ENCODE measurements at places on chromosomes 3 and 15. TPM values are rescaled to one million over a fixed set of nuclear protein-coding genes. Genes with fewer than 3 reads are reported as not detected.

DNA sequence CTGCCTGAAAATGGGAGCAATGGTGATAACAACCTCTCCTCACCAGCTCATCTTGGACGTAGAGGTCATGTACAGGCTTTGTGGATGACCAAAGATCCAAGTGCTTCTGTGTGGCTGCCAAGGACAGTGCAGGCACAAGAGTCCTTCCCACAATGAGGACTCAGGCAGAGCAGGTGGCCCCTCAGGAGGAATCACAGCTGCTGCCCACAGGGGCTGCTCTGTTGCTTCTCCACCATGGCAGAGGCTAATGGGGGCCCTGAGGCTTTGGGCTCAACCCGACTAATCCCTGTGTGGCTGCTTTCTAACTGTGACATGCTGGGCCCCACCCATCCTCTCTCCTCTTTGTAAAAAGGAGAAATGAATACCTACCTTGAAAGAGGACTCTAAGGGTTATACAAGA lies 58.1 kb upstream of the MRPS22 start:
- DNase-seq, result no peak

- DNase-seq, result no peak
Measured at GRCh38 chr15:33304924-33305323, 5.8 kb upstream of the RYR3 start.

DNA sequence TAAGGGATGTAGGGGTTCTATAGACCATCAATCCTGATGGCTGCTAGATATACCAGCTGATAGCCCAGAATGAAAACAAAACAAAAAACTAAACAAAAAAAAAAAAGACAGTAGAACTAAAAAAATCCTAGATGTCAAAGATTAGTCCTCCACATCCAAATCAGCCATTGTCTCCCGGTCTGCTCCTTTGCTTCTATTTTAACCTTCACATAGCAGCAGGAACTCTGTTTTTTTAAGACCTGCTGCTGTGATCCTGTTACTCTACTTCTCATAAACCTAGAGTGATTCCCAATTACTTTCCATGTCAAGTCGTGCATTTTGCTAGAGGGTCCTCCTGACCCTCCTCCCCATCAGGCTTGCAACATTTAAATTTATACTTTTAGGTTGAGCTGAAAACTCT lies 2.5 kb downstream of the IFT122 start:
- DNase-seq, result no peak

- DNase-seq, result no peak
Measured at GRCh38 chr3:27043328-27043955, 325.7 kb downstream of the NEK10 start.

The UPK1B gene
- total RNA-seq, result not detected

The GJD2 gene
- total RNA-seq, result not detected

GRCh38 chr15:67509918-67510317 lies 11.0 kb upstream of the C15orf61 start:
- no peak for DNase-seq

GRCh38 chr3:177105623-177106022 lies 91.7 kb downstream of the TBL1XR1 start:
- no peak for DNase-seq

DNA sequence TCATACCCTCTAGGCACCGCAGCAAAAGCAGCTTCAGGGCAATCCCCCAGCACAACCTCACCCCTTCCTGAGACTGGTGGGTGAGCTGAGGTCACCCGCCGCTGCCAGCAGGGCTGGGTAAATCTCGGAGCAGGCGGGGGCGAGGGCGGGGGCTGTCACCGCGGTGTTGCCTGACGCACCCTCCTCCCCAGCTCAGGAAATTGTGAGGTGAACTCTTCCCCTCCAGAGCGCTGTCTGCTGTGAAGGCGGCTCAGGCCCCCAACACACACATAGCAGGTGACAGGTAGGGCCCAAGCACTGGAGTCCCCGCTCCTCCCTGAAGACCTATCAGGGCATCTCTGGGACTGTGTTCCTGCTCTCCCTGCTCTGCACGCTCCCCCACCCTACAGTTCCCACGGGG lies 30.2 kb upstream of the FURIN start:
- peak; percentile 88 for DNase-seq

The GAP43 gene
- 0.16 TPM for total RNA-seq

The ZNF654 gene
- total RNA-seq, result 16.2 TPM

DNA sequence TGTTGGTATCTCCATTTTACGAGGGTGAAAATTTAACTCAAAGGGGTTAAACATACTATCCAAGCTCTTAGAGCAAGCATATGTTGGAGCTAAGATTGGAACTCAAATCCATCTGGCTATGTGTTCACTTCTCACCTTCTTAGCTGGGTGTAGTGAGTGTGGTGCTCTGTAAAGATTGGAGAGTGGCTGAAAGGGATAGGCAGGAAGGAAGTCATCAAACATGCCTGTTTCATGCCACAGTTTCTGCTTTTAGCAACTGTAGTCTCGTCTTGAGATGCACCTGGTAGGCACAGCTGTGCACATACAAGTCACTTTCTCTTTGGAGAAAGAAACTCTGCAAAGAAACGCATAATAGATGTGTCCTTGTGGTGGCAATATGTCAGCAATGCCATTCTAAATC lies 189.1 kb upstream of the MDFIC2 start:
- DNase-seq, result no peak

The ATP6V1A gene
- total RNA-seq, result 57.1 TPM

The ROPN1 gene
- total RNA-seq, result not detected

The GCHFR gene
- 35.9 TPM for total RNA-seq

DNA sequence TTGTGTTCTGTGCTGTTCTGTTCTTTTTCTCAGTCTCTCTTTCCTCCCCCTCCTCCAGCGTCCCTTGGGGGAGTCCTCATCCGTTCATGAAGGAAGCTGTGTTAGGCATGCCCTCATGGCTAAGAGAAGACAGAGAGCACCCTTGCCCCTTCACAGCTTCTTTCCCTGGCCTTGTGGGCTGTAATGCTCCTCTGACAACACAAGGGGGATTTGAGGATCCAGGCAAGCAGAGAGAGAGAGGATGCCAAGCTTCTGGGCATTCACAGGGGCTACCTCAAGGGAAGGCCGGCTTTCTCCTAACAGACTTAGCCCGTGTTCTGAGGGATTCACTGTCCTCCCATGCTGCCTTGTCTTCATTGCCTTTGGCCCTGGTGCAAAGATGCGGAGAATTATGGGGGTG lies 389.5 kb downstream of the LRTM1 start:
- DNase-seq, result no peak

DNA sequence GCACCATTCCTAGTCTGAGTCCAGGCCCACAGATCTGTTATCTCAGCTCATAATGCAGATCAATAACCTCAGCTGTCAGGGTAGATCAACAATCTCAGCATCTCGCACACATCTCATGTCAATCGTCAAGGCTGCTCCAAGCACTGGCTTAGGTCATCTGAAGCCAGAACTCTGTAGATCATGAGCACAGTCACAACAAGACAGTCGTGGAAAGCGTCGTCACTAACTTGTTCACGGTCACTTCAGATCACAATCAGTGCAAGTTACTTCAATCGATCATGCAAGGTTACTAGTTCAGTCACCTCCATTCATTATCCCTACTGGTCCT lies 71.8 kb downstream of the RBPMS2 start:
- no peak for DNase-seq

The MYZAP gene
- total RNA-seq, result not detected

DNA sequence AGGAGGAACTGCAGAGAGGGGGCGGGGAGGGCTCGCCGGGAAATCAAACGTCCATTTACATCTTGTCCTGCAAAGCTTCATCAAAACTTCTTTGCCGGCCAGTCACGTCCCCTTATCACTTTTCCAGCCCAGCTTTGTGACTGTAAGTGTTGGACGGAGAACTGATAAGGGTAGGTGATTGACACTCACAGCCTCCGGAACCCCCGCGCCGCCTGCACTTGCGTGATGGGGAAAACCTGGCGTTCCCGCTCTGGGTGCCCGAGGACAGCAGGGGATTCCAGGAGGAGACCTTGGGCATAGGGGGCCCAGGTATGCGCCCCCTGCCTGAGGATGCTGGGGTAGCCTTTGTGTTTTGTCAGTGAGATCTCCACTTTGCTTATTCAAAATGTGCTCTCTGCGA lies 72.8 kb upstream of the ANKRD34C start:
- DNase-seq, result no peak

- no peak for DNase-seq
Measured at GRCh38 chr3:126201168-126201567, 20.8 kb upstream of the ALDH1L1 start.

The ARPIN gene
- total RNA-seq, result not detected

The GOLGA8N gene
- 3.0 TPM for total RNA-seq

GRCh38 chr15:91456251-91456718 lies 356.2 kb downstream of the SV2B start:
- DNase-seq, result no peak

DNA sequence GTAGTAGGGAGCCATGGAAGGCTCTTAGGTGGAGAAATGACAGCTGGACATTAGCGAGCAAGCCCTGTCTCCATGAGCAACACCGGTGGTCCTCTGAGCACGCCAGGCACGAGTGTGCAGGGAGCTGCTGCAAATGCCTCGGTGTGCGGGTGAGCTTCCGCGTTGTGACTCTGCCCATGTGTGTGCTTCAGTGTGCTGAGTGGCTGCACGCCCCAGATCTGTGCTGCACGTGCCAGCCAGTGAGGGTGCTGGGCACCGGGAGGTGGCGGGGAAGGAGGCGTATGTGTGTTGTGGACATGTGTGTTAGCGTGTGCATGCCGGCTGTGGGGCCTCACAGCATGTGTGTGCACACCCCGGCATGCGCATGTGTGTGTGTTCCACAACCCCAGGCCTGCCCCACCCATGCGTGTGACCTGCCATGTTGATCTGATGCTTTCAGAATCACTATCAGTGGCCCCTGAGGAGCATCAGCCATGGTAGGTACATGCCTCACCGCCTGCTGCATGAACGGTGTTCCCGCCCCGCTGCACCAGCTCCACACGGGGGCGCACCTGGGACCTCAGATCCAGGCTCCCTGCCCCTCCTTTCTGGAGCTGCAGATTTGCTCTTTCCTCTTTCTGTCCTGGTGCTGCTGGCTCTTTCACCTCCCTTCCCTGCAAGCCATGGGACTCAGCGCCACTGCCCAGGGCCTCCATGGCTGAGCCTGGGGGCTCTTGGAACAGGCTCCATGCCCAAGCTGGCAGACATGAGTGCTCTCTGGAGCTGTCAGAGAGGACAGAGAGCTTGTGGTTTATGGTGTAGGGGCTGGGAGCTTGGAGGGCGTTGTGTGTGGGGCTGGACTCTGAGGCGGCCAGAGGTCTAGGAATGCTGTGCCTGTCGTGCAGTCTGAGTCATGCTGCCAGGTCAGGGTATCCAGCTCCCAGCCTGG lies 169.4 kb downstream of the TBC1D2B start:
- no peak for DNase-seq

The ARPC4 gene
- total RNA-seq, result 251 TPM

The OR5K1 gene
- not detected for total RNA-seq

- DNase-seq, result no peak
Measured at GRCh38 chr3:134897391-134898141, 102.5 kb downstream of the EPHB1 start.

The GPR149 gene
- total RNA-seq, result not detected

- peak; percentile 24 for DNase-seq
Measured at GRCh38 chr15:41502795-41503668, 9.4 kb downstream of the ITPKA start.

- DNase-seq, result no peak
Measured at GRCh38 chr15:68429691-68430470, 2.1 kb downstream of the ITGA11 start.

- DNase-seq, result no peak
Measured at GRCh38 chr3:10119376-10119775, 3.9 kb downstream of the BRK1 start.

DNA sequence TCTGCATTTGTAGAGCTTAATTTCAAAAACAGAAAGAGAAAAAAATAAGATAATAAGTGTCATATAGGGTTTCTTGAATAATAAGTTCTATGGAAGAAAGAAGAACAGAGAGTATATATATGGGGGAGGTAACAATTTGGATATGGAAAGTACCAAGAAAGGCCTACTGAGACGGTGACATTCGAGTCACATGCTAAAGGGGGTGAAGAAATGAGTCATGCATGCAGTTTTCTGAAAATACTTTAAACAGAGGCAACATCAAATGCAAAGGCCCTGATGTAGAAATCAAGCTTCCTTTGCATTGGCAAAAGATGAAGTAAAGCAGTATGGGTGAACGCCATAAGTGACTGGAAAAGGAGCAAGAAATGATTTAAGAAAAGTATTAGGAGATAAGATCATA lies 371.6 kb upstream of the ZNF385D start:
- no peak for DNase-seq

The RASGRP1 gene
- 46.6 TPM for total RNA-seq

GRCh38 chr3:187742351-187743171 lies 2.7 kb downstream of the BCL6 start:
- no peak for DNase-seq

DNA sequence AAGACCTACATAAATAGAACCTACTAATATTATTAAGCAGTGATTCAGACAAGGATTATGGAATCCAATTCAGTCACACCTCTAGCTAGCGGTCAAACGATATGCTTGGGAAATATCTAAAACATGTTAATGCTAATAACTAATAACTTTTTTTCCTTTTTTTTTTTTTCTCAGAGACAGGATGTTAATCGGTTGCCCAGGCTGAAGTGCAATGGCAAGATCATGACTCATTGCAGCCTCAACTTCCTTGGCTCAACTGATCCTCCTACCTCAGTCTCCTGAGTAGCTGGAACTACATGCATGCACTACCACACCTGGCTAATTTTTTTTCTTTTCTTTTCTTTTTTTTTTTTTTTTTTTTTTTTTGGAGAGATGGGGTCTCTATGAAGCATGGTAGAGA lies 124.1 kb downstream of the NR2E3 start:
- DNase-seq, result no peak

DNA sequence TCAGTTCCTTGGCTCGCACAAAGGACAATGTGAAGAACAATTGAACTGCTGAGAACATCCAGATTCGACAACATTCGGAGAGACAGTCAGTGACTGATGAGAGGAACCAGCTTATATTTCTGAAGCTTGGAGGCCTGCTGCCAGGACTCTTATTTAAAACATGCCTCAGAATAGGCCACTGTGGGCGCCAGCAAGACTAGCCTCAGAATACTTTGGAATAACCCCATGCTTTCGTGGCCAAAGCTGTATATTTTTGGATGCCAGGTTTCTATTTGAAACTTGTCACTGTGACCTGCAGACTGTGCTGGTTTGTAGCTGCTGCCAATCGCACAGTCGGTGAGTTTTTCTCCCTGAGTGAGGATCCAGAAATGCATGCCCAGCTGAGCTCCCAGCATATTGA lies 129.9 kb upstream of the UBE3A start:
- DNase-seq, result no peak

GRCh38 chr3:9809239-9809614 lies 835 bp upstream of the TTLL3 start:
- DNase-seq, result peak; percentile 13

The SLTM gene
- total RNA-seq, result 103 TPM

- peak; percentile 89 for DNase-seq
Measured at GRCh38 chr3:49007771-49008528, 759 bp downstream of the WDR6 start.

Measured in activated naive CD8-positive, alpha-beta T cell treated with anti-CD3 and anti-CD28 coated beads for 36 hours (primary cell).